Cardiac muscle cell (in vitro differentiated cells and primary cell): ENCODE measurements at places on chromosomes 5 and 9. TPM values are rescaled to one million over a fixed set of nuclear protein-coding genes. Genes with fewer than 3 reads are reported as not detected.
A peak's percentile ranks its signal among the peaks of the same experiment; 100 is the strongest.

GRCh38 chr9:123478967-123479602 lies 123.1 kb downstream of the CRB2 start:
- peak; percentile 77 for DNase-seq
- no peaks in the 10 kb centered on the region for H3K36me3 ChIP-seq
- H3K27me3 ChIP-seq, result no peaks in the 10 kb centered on the region
- H3K27ac ChIP-seq, result peak overlapping the region; percentile 71
- no peak overlapping the region for H3K4me3 ChIP-seq

GRCh38 chr5:113450929-113451328 lies 16.1 kb upstream of the TSSK1B start:
- no peaks in the 10 kb centered on the region for H3K36me3 ChIP-seq
- no peak overlapping the region for H3K4me3 ChIP-seq
- no peak for DNase-seq
- peaks cover 12% of the 10 kb centered on the region for H3K4me1 ChIP-seq
- no peak overlapping the region for H3K27ac ChIP-seq
- no peaks in the 10 kb centered on the region for H3K27me3 ChIP-seq

- no peak overlapping the region for H3K4me3 ChIP-seq
- no peaks in the 10 kb centered on the region for H3K27me3 ChIP-seq
- peaks cover 4% of the 10 kb centered on the region for H3K36me3 ChIP-seq
- no peak for DNase-seq
- H3K27ac ChIP-seq, result no peak overlapping the region
Observed at GRCh38 chr9:131621551-131622358, 76.4 kb downstream of the PRRT1B start.

Gene ZFAND5
- 174 and 188 TPM in 2 replicates for total RNA-seq

Gene TTC39B
- total RNA-seq, result 1.3 and 4.1 TPM in 2 replicates
